Fibroblast of lung (primary cell): ENCODE measurements at places on chromosomes 2 and 18. TPM values are rescaled to one million over a fixed set of nuclear protein-coding genes. Genes with fewer than 3 reads are reported as not detected.

GRCh38 chr2:238380785-238381184 lies 45.9 kb upstream of the ASB1 start:
- DNase-seq = peak; percentile 26

DNA sequence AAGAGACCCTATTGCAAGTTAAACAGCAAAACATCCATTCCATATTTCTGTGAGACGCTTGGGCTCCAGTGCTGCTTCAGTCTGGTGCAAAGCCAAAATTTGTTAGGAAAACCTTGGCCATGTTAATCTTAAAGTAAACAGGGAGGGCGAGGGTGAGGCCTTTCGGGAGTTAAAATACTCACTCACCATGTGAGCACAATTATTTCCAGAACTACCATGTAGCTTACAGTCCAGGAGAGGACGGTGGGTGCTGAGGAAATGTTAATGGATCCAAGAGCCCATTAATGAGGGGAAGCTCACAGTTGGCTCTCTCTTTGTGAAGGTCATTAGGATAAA lies 286.4 kb downstream of the SLC8A1 start:
- DNase-seq = peak; percentile 73

DNA sequence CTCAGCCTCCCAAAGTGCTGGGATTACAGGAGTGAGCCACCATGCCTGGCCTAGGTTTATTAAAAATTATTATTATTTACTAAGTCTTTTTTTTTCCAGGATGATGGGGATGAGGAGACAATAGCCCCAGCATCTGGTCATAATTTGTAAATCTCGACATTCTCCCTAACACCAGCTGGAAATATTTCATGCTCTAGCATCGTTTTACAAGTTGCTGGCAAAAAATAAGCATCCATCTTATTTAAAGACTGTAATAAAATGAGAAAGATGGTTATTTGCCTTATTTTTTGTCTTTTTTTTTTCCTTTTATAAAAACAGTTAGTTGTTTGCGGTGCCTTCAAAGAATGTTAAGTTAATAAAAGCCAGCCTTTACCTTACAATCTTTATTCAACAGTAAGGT lies 56.7 kb downstream of the SF3B1 start:
- DNase-seq = no peak

GRCh38 chr2:70161069-70161534 lies 29.7 kb downstream of the C2orf42 start:
- no peak for DNase-seq

DNA sequence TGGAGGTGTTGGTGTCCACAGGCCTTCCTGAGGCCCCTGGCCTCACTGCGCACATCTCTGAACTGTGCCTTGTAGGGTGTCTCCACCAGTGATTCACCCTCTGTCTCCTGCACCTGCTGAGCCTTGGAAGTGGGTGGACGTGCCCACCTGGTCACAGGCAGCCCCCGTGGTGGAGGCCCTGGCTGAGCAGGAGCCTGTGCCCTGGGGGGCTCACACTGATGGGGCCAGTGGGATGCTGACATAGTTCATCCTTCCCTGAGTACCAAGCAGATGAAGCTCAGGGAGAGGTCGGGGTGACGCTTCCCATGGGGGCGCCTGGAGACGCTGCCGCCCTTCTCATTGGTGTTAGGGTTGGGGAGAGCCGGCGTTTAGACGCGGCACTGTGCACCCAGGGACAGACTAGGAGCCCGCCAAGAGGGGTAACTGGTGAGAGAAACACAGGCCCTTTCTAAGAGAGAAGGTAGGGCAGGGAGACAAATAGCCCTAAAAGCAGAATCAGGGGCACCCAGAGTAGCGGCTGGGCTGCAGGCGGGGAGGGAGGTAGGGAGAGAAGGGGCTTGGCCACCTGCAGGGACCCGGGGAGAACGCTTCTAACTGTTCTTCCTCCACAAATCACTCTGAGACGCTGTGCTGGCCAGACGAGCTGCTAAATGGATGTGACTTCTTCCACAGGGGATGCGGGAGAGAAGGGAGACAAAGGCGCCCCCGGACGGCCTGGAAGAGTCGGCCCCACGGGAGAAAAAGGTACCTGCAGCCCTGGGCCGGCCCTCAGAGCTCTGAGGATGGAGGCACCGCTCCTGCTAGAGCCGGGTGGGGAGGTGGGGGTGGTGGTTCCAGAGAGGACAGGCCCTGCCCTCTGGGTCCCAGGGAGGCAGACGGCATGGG lies 18.0 kb downstream of the COLEC11 start:
- DNase-seq = no peak

- peak; percentile 17 for DNase-seq
Measured at GRCh38 chr2:156464106-156464505, 27.9 kb downstream of the GPD2 start.

DNA sequence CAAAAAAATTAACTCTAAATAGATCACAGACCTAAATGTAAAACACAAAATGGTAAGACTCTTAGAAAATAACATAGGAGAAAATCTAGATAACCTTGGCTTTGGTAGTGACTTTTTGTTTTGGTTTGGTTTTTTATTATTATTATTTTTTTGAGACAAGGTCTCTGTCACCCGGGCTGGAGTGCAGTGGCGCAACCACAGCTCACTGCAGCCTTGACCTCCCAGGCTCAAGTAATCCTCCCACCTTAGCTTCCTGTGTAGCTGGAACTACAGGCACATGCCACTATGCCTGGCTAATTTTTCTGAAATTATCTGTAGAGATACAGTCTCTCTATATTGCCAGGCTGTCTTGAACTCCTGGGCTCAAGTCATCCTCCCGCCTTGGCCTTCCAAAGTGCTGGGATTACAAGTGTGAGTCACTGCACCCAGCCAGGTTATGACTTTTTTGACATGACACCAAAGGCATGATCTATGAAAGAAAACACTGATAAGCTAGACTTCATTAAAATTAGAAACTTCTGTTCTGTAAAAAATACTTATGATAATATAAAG lies 88.0 kb downstream of the HNRNPLL start:
- no peak for DNase-seq

FBLN7 gene
- 0.51 and 0.99 TPM in 2 replicates for total RNA-seq

MARCO gene
- not detected in 2 replicates for total RNA-seq

TRIM43 gene
- not detected in 2 replicates for total RNA-seq

UGT1A3 gene
- not detected in 2 replicates for total RNA-seq

PCARE gene
- total RNA-seq = under 0.01 TPM in 1 of 2 replicates, not detected in the other

GULP1 gene
- total RNA-seq = 71.7 and 82.4 TPM in 2 replicates

OTX1 gene
- total RNA-seq = 0.17 TPM in 1 of 2 replicates, not detected in the other
